Activated naive CD4-positive, alpha-beta T cell treated with anti-CD3 and anti-CD28 coated beads, Interleukin-2, amount 50 U/mL, for 72 hours (primary cell): ENCODE measurements at places on chromosomes 1 and 21. TPM values are rescaled to one million over a fixed set of nuclear protein-coding genes. Genes with fewer than 3 reads are reported as not detected.

The AMY1C gene
- total RNA-seq = not detected

The PGBD5 gene
- 0.10 TPM for total RNA-seq

The NID1 gene
- 0.70 TPM for total RNA-seq

The AGMAT gene
- 16.6 TPM for total RNA-seq

The TARBP1 gene
- total RNA-seq = 32.1 TPM

The C4BPB gene
- 8.3 TPM for total RNA-seq

The CATSPERE gene
- 0.50 TPM for total RNA-seq

The IGSF9 gene
- not detected for total RNA-seq

The PIAS3 gene
- 33.5 TPM for total RNA-seq
